ENCODE measurements at places on chromosomes 7 and 10. TPM values are rescaled to one million over a fixed set of nuclear protein-coding genes. Genes with fewer than 3 reads are reported as not detected.
A peak's percentile ranks its signal among the peaks of the same experiment; 100 is the strongest.

DNA sequence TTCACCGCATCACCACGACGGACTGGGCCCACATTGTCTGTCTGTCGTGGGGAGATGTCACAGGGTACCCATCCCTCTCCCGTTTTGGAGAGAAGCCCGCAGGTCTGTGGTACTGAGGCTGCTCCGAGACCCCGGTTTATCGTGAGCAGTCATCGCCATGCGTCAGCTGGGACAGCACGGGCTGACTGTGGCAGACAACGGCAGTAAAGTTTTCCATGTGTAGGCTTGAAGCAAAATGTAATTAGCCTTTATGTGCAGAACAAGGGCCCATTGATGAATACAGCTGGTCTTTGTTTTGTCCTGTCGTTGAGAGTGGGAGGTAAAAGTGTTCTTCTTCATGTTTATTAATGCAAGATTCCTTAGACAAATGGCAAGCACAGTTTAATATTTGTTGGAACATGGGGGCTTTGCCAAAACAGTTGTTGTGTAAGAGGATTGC lies 167.4 kb upstream of the SH2B2 start:
- no peak overlapping the region for H3K27ac ChIP-seq
- DNase-seq = no peak
- no peaks in the 10 kb centered on the region for H3K4me1 ChIP-seq
- H3K36me3 ChIP-seq = no peaks in the 10 kb centered on the region
- H3K27me3 ChIP-seq = no peaks in the 10 kb centered on the region

DNA sequence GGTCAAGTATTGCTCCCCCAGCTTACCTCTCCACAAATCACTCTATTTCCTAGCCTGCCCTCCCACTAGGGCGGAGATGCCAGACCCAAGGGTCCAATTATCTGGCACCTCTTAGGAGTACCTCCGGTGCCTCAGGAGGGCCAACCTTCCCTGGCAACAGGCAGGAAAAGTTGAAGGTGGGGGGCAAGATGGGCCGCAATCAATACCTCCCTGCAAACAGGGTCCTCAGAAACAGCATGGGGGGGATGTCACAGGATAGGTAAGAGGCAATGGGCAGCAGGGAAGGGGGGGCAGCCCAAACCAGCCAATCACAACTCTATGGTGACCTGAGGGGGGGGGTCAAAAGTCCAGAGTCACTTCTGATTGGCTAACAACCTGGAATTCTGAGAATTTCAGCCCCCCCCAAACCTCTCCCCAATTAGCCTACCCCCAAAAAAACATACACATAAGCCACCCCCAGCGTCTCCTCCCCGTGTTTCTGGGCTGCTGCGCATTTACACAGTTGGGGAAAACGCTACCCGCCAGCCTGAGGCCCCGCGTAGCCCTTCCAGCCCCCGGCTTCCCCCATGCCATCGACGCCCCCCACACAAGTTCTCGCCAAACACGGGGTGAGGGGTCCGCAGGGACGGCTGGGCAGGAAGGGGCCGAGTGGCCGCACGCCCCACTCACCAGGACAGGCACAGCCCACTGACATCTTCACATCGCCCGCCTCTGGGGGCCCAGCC lies 589 bp downstream of the LDB1 start:
- no peaks in the 10 kb centered on the region for H3K36me3 ChIP-seq
- H3K27me3 ChIP-seq = no peaks in the 10 kb centered on the region
- H3K27ac ChIP-seq = peak overlapping the region; percentile 100
- H3K4me3 ChIP-seq = peak overlapping the region; percentile 87
- peaks cover 38% of the 10 kb centered on the region for H3K4me1 ChIP-seq

- H3K27ac ChIP-seq = no peak overlapping the region
- no peak for DNase-seq
- H3K4me3 ChIP-seq = no peak overlapping the region
Observed at GRCh38 chr7:132428247-132428919, 147.9 kb downstream of the PLXNA4 start.

PNLIPRP2 gene
- not detected for total RNA-seq

CNPY1 gene
- total RNA-seq = not detected

DNA sequence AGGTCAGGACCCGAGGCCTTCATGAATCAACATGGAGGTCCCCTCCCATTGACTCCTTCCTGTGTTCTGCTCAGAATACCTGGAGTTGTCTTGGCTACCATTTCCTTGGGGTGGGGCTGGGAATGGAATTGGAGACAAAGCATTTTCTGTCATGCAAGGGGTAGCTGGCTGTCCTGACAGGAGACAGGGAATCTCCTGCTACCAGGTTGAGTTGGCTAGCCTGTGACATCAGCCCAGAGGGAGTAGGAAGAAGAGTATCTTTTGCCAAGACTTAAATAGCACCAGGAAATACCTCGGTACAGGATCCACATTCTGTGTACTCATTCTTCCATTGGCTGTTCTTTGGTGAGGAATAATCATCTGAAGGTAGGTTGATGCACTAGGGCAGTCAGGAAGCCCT lies 4.9 kb downstream of the ZDHHC16 start:
- no peaks in the 10 kb centered on the region for H3K36me3 ChIP-seq
- no peak overlapping the region for H3K4me3 ChIP-seq
- peaks cover 4% of the 10 kb centered on the region for H3K4me1 ChIP-seq
- no peak for DNase-seq
- H3K27ac ChIP-seq = peak overlapping the region; percentile 30

DNA sequence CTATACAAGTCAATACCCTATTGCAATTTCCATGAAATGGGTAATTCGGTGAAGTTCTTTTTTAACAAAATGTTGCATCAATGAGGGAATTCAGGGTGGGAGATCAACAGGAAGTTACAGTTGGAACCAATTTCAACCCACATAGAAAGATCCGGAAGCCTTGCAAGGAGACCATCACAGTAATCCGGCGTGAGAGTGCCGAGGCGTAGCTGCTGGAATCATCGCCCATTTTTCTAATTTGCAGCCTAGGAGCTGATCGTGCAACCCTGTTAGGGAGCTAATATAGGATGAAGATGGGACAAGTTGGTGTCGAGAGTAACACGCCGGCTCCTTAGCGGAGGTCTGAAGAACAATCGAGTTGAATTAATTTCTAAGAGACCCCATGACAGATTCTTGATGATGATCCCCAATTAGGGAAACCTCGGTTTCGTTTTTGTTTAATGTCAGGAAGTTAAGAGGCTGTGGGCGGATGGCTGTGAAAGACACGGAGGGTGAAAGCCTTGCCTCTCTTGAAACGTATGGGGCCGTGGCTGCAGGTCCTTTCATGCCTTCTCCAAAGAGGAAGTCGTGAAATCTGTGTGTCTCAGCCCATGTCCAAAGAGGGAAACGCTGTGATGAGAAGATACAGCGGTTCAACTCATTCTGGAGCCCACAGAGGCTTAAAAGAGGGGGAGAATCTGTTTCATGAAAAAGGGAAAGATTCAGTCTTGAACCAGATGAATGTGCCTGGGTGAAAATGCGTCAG lies 51.2 kb upstream of the CARD11 start:
- no peaks in the 10 kb centered on the region for H3K27me3 ChIP-seq
- no peaks in the 10 kb centered on the region for H3K4me1 ChIP-seq
- no peaks in the 10 kb centered on the region for H3K36me3 ChIP-seq
- H3K4me3 ChIP-seq = no peak overlapping the region
- H3K27ac ChIP-seq = no peak overlapping the region

DNA sequence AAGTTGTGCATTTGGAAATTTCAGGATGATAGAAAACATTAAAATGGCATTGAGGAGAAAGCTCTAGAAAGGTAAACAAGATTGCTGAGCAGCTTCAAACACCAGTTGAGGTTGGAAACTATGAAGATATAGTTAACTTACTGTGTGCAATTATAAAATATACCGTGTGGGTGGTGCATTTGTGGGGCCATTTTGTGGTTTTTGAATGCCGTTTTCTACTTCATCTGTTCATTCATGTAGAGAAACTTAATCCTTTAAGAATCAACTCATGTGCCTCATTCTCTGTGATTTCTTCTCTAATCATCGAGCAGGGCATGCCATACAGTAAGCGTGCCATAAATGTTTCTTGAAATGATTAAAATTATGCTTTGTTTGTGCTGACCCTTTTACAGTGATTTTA lies 232.8 kb upstream of the TEX47 start:
- no peaks in the 10 kb centered on the region for H3K36me3 ChIP-seq
- no peaks in the 10 kb centered on the region for H3K27me3 ChIP-seq
- no peaks in the 10 kb centered on the region for H3K4me1 ChIP-seq
- no peak overlapping the region for H3K4me3 ChIP-seq
- DNase-seq = no peak

DNA sequence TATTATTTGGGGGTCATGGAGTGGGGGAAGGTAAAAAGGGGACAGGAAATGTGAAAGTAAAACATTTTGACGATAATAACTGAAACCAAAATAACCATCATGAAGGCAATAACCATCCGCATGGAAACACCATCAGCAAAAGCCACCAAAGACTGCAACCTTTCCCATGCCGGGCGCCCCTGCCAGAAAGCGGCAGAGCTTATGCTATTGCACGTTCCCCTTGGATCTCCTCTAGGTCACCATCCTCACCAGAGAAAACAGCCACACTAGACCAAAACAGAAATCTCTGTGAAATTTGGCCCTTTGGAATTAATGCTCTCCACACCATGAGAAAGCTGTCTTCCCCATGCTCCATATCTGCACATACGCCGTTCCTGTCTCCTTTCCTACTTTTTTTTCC lies 31.1 kb downstream of the DRGX start:
- H3K36me3 ChIP-seq = no peaks in the 10 kb centered on the region
- no peaks in the 10 kb centered on the region for H3K4me1 ChIP-seq
- H3K27me3 ChIP-seq = peaks cover 10% of the 10 kb centered on the region

MOGAT3 gene
- 2.6 TPM for total RNA-seq

PALD1 gene
- total RNA-seq = 5.9 TPM

DNA sequence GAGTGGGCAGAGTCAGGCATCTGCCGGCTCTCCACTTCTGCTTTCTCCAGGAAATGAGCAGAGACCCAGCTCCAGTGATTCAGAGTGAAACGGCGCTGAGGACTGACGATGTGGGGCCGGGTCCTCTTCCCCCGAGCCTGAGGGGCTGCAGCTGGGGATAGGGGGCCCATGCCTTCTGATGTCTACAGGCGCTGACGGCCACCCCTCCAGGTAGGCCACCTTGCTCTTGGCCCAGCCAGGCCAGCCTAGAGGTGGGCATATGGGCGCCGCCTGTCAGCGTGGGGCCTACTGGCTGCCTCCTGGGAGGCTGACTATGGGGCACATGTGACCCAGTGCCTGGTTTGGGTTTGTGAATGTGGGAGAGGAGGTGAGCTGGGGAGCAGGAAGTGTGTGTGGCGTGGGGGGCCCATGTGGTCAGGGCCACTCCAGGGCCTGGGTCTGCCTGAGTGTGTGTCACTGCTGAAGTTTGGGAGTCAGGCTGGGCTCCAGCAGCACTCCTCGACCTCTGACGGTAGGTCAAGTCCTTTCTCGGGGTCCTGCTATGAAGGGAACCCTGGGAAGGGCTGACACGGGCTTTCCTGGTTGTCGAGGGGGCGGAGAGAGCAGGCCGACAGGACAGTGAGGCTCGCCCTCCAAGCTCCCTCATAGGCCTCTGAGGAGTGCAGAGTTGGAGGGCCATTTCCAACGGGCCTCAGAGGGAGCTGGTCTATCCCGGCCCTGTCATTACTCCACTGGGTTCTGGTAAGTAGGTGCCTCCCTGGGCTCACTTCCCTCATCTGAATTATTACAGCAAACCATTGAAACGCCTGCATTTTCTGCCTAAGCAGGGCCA lies at the start of gene WDFY4:
Gene WDFY4, plus strand, starts transcription at position 82 of the 832 bp plus-strand sequence. CDS start 24,860 bp downstream, outside the sequence.
- H3K4me1 ChIP-seq = no peaks in the 10 kb centered on the region
- no peaks in the 10 kb centered on the region for H3K27me3 ChIP-seq
- H3K36me3 ChIP-seq = no peaks in the 10 kb centered on the region
- DNase-seq = no peak
- peak within 1 kb of the TSS; percentile 19 for H3K27ac ChIP-seq

GRCh38 chr10:12430406-12430982 lies 81.1 kb downstream of the CAMK1D start:
- H3K27ac ChIP-seq = no peak overlapping the region
- no peaks in the 10 kb centered on the region for H3K4me1 ChIP-seq
- DNase-seq = no peak
- H3K36me3 ChIP-seq = no peaks in the 10 kb centered on the region
- H3K27me3 ChIP-seq = no peaks in the 10 kb centered on the region

GRCh38 chr7:20834656-20835055 lies 48.0 kb upstream of the SP8 start:
- H3K4me3 ChIP-seq = no peak overlapping the region
- no peaks in the 10 kb centered on the region for H3K4me1 ChIP-seq
- no peak for DNase-seq
- no peaks in the 10 kb centered on the region for H3K36me3 ChIP-seq

VIPR2 gene
- total RNA-seq = 0.48 TPM

ZNF32 gene
- 74.3 TPM for total RNA-seq

GRCh38 chr7:46725136-46725535 lies 804.1 kb upstream of the IGFBP3 start:
- no peaks in the 10 kb centered on the region for H3K36me3 ChIP-seq
- no peak for DNase-seq
- no peak overlapping the region for H3K4me3 ChIP-seq
- no peaks in the 10 kb centered on the region for H3K27me3 ChIP-seq

RAB19 gene
- total RNA-seq = 2.3 TPM

THSD7A gene
- total RNA-seq = 6.9 TPM

DNA sequence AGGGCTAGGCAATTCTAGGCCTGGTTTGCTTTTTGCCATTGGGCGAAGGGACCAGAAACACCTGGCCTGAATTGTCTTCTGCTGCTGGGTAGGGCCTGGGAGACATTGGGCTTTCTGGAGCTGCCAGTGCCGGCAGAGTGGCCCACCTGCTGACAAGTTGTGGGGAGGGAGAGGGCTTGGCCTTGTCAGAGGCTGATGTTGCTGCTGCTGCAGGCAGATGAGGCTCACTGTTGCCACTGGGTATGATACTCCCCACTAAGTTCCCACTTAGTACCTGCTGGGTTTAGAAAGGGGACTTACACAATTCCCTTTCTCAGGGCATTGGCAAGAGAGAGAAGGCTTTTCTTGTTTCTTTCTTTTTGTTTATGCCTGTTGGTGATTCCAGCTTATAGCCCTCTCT lies 289.6 kb upstream of the NPVF start:
- no peak for DNase-seq
- H3K27me3 ChIP-seq = no peaks in the 10 kb centered on the region
- no peak overlapping the region for H3K4me3 ChIP-seq
- H3K36me3 ChIP-seq = no peaks in the 10 kb centered on the region
- no peaks in the 10 kb centered on the region for H3K4me1 ChIP-seq
- H3K27ac ChIP-seq = no peak overlapping the region

DEPP1 gene
- 2,057 TPM for total RNA-seq

GRCh38 chr7:50497068-50497642 lies 47.0 kb upstream of the FIGNL1 start:
- H3K4me3 ChIP-seq = no peak overlapping the region
- no peaks in the 10 kb centered on the region for H3K36me3 ChIP-seq
- no peak for DNase-seq
- no peaks in the 10 kb centered on the region for H3K4me1 ChIP-seq

IFIT1B gene
- not detected for total RNA-seq

DNA sequence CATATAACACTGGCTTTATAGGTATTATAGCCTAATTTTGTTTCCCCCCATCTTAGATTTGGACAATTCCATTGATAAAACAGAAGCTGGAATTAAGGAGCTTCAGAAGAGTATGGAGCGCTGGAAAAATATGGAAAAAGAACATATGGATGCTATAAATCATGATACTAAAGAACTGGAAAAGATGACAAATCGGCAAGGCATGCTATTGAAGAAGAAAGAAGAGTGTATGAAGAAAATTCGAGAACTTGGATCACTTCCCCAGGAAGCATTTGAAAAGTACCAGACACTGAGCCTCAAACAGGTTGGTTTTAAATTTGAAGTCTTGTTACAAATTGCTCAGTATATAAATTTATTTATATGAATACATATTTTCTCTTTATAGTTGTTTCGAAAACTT lies 34.1 kb downstream of the SMC3 start:
- no peak for DNase-seq
- no peak overlapping the region for H3K27ac ChIP-seq
- H3K4me1 ChIP-seq = no peaks in the 10 kb centered on the region
- no peaks in the 10 kb centered on the region for H3K36me3 ChIP-seq
- H3K4me3 ChIP-seq = no peak overlapping the region

- H3K27ac ChIP-seq = no peak overlapping the region
- no peaks in the 10 kb centered on the region for H3K27me3 ChIP-seq
- H3K4me1 ChIP-seq = no peaks in the 10 kb centered on the region
- DNase-seq = no peak
- H3K4me3 ChIP-seq = no peak overlapping the region
Observed at GRCh38 chr7:2004841-2005725, 227.7 kb downstream of the MAD1L1 start.
